ENCODE measurements at places on chromosomes 5 and 9.

- DNase-seq: peak; percentile 80
These were observed 1.6 kb downstream of the ANXA2R start for GRCh38 chr5:43038496-43038989.

DNA sequence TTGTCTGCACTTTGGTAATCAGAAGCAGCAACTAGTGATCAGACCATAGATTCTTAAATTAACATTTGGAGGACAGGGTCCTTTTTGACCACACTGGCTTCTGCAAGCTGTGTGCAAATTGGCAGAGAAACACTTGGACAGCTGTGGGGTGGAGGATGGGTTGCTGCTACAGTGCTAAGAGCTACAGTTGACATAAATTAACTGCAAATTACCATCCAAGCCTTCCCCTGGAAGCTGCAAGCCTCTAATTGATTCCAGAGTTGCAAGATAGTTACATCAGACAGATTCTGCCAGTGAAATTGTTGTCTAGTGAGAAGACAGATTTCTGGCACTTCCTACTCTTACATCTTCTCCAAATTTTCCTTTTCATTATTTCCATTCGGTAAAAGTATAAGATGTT, 517.7 kb downstream of the DIRAS2 start:
- DNase-seq: no peak

DNA sequence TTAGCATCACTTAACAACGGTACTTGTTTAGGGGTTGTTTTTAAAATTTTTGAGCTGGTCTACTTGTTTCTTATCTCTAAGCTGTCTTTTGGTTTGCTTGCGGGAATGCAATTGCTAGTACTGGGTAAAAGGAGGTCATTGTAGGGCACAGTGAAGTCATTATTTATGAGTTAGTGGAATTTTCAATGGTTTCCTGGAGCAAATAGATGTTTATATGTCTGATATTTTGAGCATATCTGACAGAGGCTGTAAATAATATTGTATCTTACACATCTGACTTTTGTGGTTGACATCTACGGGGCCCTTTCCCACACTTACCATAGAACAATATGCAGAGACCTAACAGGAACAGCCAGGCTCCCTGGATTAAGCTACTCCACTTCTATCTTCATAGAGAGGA, 90.4 kb upstream of the IL6ST start:
- DNase-seq: peak; percentile 58

DNA sequence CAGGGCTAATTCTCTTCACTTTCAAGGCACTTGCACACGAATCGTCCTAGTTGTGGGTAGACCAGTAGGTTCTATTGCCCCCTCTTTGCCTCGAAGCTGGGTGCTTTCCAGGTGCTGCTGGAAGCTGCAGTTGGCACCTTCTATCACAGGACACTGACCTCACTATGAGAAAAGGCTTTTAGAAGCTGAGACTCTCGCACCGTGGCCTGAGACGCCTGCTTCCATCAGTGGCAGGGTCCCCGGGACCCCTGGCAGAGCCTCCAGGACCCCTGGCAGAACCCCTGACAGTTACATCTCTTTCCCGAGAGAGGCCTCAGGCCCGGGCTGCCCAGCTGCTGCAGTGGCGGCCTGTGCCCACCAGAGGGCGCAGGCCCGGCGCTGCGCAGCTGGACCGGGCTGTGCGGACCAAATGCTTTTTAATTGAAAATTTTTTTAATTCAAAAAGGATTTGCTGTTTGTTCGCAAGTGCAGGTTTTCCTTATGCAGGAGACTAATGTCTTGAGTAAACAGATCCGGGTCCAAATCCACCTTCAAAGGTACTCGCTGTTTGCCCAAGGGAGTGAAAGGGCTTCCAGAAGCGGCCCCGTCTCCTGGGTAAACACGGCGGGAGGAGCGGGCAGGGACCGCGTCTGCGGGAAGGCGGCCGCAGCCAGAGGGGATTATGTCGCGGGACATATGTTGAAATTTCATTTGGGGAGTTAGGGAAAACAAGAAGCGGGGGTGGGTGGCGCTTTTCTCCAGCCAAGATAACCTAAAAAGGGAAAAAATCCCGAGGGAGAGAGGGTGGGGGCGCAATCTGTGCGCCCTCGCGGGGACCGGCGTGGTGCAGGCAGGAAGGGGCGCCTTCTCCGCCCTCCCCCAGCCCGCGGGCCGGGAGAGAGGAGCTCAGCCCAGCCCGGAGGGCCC, 114.5 kb upstream of the LMX1B start:
- DNase-seq: peak; percentile 45

DNA sequence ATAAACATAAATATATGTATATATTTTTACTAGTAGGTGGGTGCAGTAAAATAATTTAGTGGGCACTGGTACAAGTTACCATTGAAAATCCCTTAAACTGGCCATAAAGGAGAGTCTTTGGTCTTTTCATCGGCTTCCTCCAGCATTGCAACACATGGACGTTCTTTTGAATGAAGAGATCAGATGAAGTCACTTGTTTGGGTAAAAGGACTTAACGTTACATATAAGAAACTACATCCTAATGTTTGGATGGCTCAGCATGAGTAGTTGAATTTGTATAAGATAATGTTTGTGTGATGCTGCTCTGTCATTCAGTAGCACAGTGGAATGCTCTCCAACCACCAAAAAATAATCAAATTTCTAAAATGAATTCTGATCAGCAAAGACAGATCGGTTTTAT, 31.6 kb downstream of the AFAP1L1 start:
- peak; percentile 55 for DNase-seq

DNA sequence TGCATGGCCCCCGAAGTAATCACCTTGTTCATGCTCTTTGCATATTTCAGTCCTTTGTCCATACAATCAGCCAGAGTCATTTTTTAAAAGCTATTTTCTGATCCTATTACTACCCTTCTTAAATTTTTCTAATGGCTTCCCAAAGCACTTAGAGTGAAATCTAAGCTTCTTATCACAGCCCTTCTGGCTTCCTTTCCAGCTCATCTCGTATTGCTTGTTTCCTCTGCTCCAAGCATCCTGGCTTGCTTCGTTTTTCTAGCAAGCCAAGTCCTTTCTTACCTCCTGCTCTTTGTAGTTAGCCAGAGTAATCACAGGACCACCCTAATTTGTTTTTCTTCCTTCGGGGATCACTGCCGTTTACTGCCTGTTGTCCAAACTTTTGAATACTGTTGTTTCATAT, 453.3 kb downstream of the KIF4B start:
- DNase-seq: no peak

DNA sequence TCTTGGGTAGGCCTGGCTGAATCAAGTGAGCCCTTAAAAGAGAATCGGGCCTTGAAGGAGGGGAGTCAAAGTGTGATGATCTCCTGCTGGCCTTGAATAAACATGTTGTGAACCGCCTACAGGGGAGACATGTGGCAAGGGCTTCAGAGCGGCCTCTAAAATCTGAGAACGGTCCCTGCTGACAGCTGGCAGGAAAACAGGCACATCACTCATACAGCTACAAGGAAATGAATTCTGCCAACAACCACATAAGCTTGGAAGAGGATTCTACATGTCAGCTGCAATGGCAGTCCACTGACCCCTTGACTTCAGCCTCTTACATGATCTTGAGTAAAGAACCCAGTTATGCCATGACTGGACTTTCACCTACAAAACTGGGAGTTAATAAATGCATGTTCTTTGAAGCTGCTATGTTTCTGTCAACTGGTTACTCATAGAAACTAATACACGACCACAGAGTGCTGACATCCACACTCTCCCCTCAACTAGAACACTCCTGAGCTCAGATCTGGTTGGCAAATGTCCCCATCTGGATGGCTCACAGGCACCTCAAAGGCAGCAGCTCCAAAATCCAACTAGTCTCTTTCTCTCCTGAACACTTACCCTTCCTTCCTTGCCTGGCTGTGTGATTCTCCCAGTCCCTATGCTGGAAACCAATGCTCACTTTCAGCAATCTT, 333.1 kb downstream of the ASTN2 start:
- no peak for DNase-seq

GRCh38 chr5:131109540-131110255, 55.4 kb downstream of the HINT1 start:
- DNase-seq: peak; percentile 39

DNA sequence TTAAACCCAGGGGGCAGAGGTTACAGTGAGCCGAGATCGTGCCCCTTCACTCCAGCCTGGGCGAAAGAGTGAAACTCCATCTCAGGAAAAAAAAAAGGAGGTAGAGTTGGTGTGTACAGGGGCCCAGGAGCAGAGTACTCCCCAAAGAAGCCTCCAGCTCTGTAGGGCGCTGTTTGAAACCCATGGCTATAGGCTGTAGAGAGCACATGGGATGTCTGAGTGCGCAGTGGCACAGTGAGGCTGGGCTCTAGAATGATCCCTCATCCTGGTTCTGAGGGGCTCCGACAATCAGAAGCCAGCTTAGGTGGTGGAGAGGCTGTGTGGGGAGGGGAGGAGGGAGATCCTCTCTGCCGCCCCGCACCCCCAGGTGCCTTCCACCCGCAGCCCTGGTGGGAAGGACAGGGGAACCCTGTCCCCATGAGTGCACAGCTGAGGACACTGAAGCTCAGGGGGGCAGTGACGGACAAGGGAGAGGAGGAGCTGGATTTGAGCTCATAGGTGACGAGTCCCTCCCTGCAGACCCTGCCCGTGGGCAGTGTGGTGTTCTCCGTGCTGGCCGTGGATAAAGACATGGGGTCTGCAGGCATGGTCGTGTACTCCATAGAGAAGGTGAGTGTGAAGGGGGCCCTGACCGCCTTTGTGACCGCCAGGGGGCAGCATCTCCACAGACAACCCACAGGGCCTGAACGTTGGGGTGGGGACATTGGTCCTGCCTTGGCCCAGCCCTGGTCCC, 24.6 kb downstream of the CDHR2 start:
- peak; percentile 30 for DNase-seq

GRCh38 chr9:105244734-105245028, 230 bp downstream of the SLC44A1 start:
- no peak for DNase-seq

DNA sequence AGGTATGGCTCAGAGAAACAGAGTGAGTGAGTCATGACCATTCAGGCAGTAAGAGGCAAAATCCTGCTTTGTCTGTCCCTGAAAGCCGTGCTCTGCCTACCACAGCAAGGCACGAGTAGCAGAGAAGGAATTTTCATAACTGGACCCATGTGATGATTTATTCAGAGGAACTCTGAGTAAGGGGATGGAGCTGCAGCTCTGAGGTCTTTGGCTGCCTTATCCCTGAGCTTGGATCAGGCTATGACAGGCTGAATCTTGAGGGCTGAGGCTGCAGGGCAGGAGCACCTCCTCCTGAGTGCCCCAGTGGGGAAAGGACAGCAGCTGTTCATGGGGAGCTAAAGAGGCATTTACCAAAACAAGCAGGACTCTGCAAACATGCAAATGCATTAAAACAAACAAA, 183.4 kb downstream of the PAPPA start:
- peak; percentile 81 for DNase-seq

DNA sequence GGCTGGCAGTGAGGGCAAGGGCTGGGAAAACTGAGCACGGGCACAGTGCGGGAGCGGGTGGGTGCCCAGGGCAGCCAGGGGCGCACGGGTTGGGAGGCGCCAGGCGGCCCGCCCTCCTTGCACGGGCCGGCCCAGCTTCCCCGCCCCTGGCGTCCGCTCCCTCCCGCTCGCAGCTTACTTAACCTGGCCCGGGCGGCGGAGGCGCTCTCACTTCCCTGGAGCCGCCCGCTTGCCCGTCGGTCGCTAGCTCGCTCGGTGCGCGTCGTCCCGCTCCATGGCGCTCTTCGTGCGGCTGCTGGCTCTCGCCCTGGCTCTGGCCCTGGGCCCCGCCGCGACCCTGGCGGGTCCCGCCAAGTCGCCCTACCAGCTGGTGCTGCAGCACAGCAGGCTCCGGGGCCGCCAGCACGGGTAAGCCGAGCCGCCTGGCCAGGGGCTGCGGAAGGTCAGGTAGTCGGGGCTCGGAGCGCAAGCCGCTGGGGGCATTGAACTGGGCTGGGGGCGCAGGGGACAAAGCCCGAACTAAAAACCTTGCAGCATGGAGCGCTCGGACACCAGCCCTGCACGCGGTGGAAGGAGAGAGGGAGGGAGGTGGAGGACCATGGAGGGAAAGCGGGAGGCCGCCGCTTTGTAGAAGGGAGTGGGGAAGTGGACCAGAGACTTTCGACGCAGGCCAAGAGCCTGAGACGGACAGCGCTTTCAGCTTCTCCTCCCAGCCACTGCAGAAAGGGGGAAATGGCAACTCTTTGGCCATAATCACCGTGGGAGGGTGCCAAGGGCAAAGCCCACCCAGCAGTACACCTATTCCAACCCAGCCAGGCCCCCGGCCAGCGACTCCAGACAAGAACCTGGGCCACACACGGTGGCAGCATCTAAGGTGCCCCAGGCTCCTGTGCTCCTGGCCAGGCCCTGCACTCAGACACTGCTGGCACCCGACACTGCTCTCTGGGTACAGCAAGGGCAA, at the start of gene TGFBI:
Gene TGFBI, plus strand, starts transcription at position 207 of the 961 bp plus-strand sequence. Its CDS starts 68 bp downstream, at position 275.
- DNase-seq: peak; percentile 77

GRCh38 chr5:158525663-158526062, 574.1 kb downstream of the EBF1 start:
- DNase-seq: no peak

- peak; percentile 0 for DNase-seq
These were observed 248.3 kb downstream of the CDH18 start for GRCh38 chr5:19739671-19740070.

GRCh38 chr9:137127301-137128157, 11.4 kb upstream of the GRIN1 start:
- DNase-seq: peak; percentile 32

GRCh38 chr5:171666815-171667214, 118.8 kb upstream of the SMIM23 start:
- DNase-seq: no peak

- DNase-seq: peak; percentile 33
These were observed 79.4 kb upstream of the CCDC112 start for GRCh38 chr5:115375893-115376292.

- no peak for DNase-seq
These were observed 7.7 kb upstream of the DMRT2 start for GRCh38 chr9:1042466-1042865.

- DNase-seq: no peak
These were observed 74.4 kb upstream of the ATP10B start for GRCh38 chr5:160926428-160926827.

- no peak for DNase-seq
These were observed 22.4 kb upstream of the CORO2A start for GRCh38 chr9:98214811-98215210.

DNA sequence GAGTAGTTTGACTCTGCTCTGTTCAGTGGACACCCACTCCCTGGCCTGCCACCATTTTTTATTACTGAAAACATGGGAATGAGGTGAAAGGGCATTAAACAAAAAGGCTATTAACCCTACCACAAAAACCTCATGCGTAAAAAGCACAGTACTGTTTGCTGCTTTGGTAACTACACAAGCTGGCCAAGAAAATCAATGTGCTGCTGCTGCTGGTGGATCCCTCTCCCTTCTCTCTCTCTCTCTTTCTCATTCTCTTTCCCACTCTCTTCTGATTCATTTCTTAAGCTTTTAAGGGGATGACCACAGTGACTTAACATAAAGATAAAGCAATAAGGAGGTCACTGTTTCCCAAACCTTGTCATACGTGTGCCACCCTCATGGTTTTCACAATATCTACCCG, 183.2 kb upstream of the TBC1D2 start:
- DNase-seq: no peak
